ENCODE measurements at places on chromosomes 11 and 22.

- DNase-seq: peak; percentile 79
Measured at GRCh38 chr11:61917334-61918109, at the start of gene RAB3IL1. Gene RAB3IL1, minus strand, starts transcription at chr11:61917566. Its CDS starts 199 bp downstream, at chr11:61917367.

DNA sequence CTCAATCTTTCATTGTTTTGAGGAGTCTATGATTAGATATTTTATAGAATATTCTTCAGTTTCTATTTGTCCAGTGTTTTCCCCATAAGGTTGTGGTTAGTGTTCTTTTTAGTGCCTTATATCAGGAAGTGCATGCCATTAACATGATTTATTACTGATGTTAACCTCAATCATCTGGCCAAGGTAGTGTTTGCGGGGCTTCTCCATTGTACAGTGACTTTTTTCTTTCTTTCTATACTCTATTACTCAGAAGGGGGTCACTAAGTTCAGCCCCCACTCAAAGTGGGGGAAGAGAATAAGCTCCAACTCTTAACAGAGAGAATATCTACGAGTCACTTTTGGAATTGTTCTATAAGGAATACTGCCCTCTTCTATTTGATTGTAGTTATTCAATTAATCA is 415.8 kb downstream of the DYNC2H1 start:
- no peak for DNase-seq

DNA sequence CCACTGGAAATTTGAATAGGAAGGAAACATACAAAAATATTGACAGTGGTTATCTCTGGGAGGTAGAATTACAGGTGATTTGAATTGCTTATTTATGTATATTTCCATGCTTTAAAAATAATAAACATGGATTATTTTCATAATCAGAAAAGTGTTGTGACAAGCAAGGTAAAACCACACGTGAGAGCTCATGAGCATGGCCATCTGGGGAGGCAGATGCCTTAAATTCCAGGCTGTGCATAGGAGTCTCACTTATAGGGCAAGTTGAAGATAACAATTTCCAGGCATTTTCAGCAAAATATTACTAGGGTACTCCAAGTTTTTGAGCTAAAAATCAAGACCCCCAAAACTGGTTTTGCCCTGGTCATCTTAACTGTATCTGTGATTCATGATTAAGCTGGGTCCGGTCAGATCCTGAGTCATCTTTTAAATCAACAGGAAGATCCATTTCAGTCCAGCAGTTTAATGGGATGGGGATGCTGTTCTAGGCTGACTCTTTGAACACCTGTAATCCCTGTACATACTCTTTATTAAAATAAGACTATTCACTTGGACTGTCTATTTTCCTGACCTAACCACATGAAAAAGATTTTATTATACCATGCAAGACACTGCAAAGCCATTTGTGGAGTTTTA is 115.8 kb upstream of the NARS2 start:
- DNase-seq: no peak

DNA sequence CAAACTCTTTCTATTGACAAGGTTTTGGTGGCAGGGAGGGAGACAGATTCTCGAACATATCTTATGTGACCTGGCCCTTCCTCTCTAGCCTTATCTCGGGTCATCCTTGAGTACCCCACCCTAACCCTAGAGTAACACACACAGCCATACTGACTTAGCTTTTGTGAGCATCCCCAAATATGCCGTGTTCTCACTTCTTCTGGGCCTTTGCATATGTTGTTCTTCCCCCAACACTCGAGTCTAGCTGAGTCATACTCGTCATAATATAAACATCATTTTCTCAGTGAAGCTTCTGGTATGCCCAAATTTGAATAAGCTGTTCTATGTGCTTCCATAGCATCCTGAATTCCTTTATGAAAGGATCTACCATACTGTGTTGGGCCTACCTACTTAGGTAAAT is 8.0 kb downstream of the TTC17 start:
- DNase-seq: no peak

DNA sequence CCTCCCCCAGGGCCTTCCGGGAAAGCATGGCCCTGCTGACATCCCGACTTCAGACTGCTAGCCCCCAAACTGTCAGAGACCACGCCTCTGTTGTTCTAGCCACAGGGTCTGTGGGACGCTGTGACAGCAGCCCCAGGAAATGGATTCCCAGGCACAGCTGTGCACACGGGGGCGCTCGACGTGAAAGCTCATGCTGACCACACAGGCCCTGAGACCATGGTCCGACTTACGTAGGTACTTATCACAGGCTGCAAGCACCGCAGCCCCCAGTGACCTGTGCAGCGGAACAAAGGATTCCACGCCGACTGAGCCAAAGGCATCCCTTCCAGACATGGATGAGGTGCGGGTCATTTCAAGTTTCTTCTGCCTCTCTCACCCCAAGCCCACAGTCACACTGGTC is 150.6 kb downstream of the CTTN start:
- no peak for DNase-seq

DNA sequence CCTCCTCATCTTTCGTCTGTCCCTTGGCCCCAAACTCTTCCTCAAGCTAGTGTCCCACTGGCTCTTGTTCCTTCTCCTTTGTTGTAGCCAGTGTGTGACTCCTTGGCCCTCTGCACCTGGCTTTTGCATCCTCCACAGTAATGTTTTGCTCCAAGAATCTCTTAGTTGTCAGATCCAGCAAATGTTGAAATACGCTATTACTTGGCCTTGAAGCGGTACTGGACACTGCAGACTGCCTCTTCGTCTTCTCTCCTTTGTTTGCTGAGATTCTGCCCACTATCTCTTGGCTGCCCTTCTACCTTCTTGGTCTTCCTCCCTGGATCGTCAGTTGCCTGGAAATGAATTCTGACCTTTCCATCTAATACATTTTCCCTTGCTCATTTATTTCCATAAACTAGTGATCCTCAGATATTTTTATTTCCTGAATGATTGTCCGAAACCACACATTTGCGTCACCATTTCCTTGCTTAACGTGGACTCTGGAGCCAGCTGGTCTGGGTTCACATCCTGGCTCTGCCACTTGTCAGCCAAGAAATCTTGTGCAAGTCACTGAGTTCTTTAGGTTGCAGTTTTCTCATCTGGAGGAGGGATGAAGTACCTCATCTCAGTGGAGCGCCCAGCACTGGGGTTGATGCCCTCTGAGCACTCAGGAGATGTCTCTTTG is 113.6 kb downstream of the LDLRAD3 start:
- no peak for DNase-seq

- DNase-seq: no peak
Measured at GRCh38 chr11:48093323-48093722, 113.0 kb downstream of the PTPRJ start.

- DNase-seq: no peak
Measured at GRCh38 chr11:35223371-35223796, 84.4 kb downstream of the CD44 start.

DNA sequence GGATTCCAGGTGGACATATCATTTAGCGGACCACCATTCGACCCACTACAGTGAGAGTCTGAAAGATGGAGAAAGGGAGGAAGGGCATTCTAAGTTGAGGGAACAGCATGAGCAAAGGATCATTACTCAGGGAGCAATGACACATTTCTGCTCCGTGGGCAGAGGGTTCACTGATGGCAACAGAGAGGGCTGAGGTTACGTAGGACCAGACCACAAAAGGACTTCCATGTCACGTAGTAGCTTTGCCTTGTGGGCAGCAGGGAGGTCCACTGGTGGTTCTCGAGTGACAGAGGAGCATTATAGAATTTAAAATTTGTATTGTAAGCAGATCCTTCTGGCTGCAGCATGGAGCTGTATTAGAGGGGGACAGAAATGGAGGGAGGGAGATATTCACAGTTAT is 109.7 kb upstream of the NAV2 start:
- no peak for DNase-seq

DNA sequence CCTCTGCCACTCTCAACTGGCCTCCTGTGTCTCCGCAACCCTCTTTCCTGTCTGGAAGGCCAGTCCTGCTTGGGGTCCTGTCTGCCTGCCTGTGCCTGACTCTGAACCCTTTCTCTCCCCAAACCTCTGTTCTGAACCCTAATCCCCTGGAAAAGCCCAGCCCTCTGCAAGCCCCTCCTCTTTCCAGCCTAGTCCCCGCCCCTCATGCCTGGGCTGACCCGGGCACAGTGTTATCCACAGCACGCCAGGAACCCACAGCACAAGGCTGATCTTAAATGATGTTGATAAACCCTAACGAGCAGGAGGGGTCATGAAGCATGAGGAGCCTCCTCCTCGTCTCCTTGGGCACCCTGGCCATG is at the start of gene IFITM10:
Gene IFITM10, minus strand, starts transcription at position 115 of the 359 bp plus-strand sequence. CDS start 153 bp downstream, outside the sequence.
- peak; percentile 52 for DNase-seq

DNA sequence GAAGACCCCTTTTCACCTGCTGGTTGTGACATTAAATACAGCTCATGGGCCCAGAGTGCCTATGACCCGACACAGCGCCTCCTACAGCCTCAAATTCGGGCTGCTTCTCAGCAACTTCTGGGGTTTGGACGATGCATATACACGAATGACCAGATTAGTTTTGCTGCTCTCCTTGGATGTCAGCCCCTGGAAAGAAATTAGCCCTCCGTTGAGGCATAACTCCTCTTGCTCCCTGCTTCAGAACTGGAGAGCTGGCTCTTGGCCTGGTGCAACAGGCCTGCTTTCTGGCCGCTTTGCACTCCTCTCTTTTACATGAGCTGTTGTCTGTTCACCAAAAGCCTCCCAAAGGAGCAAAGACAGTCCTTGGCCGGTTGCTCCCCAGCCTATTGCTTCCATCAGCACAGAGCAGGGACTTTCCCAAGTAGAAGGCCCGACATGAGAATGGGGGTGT is 3.3 kb downstream of the TECTA start:
- no peak for DNase-seq

- no peak for DNase-seq
Measured at GRCh38 chr11:114260077-114260476, 36.1 kb upstream of the NNMT start.

DNA sequence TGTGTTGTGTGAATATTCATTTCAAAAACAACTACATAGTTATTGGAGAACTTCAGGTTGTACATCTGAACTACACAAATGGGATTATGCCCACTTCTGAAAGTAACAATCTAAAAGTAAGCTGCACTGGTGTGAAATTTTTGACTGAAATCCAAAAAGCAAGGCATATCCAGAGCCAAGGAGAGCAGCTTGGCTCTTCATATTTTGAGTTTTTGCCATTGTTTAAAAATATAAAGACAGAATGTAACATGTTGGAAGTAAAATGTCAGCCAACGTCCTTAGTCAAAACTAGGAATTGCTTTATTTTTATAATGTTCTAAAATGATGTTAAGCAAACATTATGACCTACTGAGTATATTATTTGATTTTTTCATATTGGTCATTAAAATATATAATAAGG is 45.8 kb upstream of the NOX4 start:
- no peak for DNase-seq

- no peak for DNase-seq
Measured at GRCh38 chr11:71095294-71095850, 157.0 kb downstream of the SHANK2 start.

DNA sequence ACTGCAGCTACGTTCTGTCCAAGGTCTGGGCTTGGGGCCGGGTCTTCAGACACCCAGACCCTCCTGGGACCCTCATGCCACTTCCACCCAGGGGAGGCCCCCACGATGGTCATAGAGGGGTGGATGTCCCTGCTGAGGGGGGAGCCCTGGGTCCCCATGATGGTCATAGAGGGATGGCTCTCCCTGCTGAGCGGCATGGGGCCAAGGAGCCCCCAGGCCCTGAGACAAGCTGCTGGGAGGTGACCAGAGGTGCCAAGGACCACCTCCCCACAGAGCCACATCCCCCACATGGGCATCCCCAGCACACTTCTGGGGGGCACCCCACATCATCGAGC is 7.2 kb downstream of the MUC5B start:
- no peak for DNase-seq

GRCh38 chr22:25758316-25758715 is 16.3 kb downstream of the MYO18B start:
- no peak for DNase-seq

DNA sequence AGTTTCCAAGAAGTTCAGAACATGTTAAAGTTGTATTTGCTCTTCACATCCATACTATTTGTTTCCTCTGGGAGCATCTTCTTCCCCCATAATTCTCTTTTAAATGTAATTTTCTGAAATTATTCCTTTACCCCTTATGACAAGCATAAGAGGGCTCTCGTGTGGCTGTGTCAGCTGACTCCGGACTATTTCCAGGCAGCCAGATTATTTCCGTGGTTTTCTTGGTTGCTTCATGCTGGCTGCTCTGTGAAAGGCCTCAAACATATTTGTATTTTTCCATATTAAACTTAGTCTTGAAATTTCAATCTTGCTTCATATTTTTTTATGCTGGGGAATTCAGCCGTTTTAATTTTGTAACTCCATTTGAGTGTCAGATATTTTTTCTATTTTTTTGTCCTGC is 2.8 kb upstream of the MMP1 start:
- no peak for DNase-seq

DNA sequence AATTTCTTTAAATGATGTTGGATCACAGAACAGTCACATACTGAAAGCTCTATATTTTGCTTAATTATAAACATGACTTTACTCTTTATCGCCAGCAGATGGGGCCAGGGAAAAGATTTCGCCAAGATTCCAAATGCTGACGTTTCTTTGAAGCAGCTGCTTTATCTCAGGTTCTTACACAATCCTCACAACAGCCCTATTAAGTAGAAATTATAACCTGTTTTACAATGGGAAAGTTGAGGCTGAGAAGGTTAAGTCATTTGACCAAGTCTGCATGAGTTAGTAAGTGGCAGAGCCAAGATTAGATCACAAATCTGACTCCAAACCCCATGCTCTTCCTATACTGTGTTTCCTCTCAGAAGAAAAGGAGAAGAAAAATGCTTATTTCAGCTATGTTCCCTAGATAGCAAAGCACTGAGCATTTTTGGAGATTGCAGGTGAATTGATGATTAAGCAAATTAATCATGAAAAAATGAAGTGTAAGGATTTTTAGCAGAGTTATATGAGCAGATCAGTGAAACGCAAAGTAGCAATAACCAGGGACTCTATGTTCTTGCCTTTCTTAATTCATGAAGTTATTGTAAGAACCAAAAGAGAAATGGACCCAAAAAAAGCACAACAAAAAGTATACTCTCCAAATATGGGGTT is 79.0 kb downstream of the AASDHPPT start:
- peak; percentile 42 for DNase-seq

DNA sequence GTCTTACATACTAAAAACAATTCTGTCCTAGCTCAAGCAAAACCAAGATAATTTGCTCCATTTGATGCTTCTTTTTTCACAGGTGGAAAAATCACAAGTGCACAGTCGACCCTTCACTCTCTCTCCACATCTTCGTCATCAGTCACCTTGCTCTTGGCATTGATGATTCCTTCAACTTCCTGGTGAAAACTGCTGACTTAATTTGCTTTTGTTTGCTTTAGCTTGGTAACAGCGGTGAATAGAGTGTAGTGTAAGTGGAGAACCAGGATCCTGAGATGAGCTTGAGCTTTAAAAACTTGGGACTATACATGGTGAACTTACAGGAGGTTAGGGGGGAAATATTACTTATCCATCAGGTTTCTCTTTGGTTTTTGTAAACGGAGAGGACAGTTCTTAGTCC is 331.1 kb upstream of the ARHGAP42 start:
- no peak for DNase-seq

- DNase-seq: no peak
Measured at GRCh38 chr22:44677353-44677840, 24.6 kb upstream of the PRR5 start.

DNA sequence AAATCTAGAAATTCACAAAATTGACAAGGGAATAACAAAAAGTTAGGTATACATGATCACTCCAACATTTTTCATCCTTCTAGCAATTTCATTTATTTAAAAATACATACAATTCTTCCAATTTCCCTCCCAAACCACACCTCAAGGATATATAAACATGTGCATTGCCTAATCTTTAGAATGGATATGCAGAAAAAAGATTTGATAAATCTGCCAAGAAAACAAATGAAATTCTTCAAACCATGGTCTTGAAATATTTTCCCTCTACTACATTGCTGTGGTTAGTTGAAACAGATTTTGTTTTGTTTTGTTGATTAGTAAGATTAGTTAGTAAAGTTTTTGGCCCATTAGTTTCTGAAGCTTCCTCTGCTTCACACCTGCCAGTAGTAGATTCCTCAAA is 703.3 kb upstream of the CCDC179 start:
- no peak for DNase-seq
